ENCODE measurements at places on chromosomes 12 and 14.

- no peak for DNase-seq
Observed at GRCh38 chr14:65916055-65916454, 503.5 kb downstream of the FUT8 start.

- no peak for DNase-seq
Observed at GRCh38 chr12:60230056-60230455, 634.2 kb downstream of the SLC16A7 start.

DNA sequence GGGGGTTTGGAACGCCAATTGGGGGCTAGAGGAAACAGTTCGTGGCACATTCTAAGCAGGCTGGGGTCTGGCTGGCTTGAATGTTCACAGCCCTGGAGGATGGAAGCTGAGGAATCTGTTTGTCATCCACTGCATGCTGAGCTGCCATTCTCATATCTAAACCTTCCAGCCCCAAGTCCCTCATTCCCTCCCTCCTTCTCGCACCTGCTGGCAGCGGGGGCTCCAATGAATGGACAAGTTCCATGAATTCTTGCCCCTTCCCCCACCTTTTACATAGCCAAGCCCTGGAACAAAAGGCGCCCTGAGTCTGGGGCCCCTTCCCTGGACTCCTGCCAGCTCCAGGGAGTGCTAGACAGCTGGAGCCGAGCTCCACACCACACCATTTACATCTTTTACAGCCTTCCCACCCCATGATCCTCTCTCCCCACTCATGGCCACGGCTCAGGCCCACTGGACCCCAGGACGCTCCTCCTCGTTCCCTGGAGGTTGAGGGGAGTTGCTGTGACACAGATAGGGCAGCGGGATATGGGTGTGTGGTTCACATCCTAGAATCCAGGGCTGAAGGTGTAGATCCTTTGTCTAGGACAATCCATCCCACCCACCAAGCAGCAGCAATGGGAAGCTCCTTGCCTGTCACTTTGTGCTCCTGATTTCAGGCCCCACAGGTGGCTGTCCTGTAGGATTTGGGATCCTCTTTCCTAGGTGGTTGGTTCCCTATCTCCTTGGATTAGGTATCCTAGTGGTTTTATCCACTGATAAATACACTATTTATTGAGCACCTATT is 21.7 kb upstream of the VRTN start:
- DNase-seq = no peak

DNA sequence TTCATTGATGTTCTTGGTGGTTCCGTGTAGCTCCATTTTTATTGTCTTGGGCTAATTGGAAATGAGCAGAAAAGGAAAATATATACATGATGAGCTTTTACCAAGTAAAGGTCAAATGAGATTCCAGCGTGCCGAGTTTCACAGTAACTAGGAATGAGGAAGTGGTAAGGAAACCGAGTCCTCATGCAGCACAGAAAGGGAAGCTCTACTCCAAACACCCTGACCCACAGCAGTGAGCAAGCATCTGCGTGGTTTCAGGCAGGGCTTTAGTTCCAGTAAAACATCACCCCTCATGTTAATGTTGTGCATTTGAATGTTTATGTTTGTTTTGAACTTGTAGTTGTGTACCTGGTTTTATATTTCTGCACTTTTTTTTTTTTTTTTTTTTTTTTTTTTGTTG is 208.0 kb downstream of the SLC41A2 start:
- no peak for DNase-seq

DNA sequence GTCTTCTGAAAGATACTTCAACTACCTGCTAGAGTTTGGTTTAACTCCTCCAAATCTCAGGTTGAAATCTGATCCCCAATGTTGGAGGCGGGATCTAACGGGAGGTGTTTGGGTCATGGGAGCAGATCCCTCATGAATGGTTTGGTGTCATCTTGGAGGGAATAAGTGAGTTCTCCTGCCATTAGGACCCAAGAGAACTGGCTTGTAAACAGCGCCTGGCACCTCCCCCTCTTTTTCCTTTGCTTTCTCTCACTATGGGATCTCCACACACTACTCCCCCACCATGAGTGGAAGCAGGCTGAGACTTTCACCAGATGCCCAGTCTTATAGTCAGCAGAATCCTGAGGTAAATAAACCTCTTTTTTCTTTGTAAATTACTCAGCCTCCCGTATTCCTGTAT is 2.5 kb downstream of the CNIH1 start:
- DNase-seq = no peak

- no peak for DNase-seq
Observed at GRCh38 chr14:39376667-39377403, 55.4 kb downstream of the FBXO33 start.

DNA sequence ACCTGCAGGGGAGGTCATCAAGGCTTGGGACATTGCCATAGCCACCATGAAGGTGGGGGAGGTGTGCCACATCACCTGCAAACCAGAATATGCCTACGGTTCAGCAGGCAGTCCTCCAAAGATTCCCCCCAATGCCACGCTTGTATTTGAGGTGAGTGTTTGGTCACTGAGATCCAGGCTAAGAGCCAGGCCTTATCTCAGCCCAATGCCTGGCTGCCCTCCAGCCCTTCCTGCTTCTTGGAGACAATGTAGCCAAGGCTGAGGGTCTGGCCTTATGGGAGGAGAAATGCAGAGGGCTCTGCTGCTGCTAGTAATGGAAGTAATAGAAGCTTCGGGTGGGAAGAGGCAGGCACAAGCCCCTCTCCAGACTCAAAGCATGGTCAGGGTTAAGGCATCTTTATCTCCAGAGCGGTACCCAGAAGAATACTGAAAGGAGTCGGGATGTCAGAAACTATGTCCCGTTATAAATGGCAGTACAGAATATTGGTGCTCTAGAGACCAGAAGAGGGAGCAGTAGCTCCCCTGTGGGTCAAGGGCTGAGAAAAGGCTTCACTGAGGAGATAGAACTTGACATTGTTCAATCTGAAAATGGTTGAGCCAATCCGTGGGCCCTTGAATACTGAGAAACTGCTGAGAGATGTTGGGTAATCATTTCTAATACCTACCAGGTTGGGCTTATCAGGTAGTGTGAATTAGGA is 3.1 kb downstream of the FKBP4 start:
- DNase-seq = no peak

- DNase-seq = no peak
Observed at GRCh38 chr14:100079726-100080005, 14.4 kb downstream of the EVL start.

- DNase-seq = no peak
Observed at GRCh38 chr12:18700271-18700670, 37.5 kb downstream of the PLCZ1 start.

DNA sequence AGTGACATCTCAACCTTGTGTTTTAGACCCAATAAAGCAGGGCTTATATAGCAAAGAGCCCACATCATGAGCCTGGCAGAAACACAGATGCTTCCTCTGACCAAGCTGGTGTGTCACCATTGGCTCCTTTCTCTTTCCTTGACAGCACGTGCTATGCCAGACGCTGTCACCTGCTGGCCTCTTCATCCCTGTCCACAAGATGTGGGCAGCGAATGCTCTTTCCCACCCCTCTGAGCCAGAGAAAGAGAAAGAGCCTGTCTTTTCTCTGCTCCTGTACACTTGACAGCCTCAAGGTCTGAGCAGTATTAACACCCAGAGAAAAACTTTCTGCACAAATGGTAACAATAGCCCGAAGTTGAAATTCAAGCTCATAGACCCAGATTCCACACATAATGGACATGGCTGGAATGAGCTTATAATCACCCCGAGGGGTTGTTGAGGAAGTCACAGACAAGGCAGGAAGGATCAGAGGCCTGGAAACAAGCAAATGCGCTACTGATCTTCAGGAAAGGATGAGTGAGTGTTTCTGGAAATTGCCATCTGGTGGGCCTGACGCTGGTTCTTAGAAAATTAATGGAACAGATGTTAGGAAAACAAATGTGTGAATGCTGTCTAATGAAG is 8.9 kb downstream of the TGFB3 start:
- DNase-seq = no peak

GRCh38 chr12:1500095-1500801 is 94.1 kb downstream of the FBXL14 start:
- DNase-seq = no peak

- DNase-seq = no peak
Observed at GRCh38 chr14:68380329-68380741, 412.5 kb downstream of the ZFP36L1 start.

DNA sequence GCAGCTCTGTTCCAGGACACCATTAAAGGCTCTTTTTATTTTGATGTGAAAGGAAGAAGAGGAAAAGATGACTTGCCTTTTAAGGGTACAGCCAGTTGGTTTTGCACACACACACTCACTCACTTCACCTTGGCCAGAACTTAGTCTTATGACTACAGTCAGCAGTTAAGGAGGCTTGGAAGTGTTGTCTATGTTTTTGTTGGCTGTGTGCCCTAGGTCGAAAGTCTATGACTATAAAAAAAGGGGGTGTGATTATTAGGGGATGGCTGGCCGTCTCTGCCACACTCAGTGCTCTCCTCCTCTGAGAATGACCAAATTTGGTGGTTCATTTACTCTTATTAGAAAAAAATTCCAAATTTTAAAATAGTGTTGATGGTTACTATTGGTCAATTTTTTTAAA is 139.5 kb upstream of the OTX2 start:
- DNase-seq = no peak

DNA sequence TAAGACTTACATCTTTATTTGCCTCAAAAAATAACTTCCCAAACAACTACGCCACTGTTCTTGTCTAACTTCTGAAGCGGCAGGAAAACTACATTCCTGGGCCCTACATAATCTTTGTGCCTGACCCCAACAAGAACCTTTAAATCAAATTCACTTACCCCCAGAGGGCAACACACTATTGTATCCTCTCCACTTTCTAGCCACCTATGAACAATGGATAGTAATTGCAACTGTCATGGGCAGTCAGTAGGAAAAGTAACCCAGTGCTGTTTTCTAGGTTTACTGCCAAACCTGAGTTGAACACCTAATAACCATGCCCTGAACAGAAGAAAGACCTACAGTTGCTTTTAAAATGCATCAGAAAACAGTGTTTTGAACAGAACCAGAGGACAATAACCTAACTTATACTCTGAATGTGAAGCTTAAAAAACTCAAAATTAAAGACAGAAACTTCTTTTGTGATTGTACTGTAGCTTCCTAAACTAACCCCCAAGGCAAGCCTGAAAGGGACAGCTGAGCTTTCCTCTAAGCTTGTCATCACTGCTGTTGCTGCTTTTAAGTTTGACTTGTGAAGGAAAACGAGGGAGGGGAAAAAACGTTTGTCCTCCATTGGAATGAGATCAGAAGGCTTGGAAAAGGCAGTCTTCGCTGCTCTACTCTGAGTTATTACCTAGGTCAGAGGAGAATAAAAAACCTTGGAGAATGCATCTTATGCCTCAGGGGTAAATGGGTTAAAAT is 195.7 kb downstream of the SOX5 start:
- no peak for DNase-seq

DNA sequence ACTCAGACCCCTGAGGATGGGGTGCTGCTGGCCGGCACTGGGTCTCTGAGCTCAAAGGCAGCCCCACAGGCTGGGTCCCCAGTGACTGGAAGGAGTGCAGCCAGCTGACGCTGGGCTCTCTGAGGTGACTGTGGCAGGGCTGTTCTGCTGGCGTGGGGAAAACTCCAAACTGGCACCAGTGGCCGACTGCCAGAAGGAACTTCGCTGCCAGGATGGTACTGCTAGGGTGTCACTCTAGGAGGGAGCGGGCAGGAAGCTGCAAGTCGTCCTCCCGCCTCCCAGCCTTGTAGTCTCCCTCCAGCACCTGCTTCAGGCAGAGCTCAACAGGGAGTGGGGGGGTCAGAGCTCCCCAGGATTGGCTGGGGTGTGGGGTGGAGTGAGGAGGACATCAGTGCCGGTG is 41.3 kb downstream of the CDC42BPB start:
- DNase-seq = no peak

DNA sequence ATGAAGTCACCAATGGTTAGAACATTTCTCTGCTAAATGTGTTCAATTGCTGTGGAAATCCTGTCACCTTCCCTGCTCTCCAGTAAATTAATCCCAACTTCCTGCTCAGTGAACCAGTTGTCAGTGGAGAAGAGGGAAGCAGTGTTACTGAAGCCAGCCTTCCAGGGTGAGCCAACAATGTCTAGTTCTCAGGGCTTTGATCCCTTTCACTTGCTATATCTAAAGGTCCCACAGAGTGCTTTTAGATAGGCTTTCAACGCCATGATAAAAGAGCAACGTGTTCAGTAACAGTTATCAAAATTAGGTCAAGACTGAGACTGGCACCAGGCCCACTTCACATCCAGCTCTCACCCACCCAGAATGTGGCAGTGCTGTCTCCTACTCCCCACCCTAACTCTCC is 139.7 kb downstream of the KCNH5 start:
- DNase-seq = no peak

DNA sequence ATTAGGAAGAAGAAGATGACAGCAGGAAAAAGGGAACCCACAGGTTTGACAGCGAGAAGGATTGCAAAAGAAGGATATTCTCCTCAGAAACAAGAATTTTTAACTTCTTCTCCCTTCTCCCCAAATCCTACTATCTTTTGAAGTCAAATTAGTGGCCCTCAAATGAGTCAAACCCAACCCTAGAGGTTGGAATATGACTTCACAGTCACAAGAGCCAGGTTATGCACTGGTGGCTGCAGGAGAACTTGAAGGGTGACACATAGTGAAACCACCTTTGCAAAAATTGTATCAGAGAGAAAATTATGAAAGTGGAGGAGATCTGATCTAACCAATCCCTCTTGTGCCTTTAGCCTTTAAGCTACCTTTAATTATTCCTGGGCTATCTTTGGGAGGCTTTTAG is 386.2 kb upstream of the CCDC196 start:
- no peak for DNase-seq

- DNase-seq = no peak
Observed at GRCh38 chr12:112671564-112671963, 120.0 kb upstream of the RPH3A start.

DNA sequence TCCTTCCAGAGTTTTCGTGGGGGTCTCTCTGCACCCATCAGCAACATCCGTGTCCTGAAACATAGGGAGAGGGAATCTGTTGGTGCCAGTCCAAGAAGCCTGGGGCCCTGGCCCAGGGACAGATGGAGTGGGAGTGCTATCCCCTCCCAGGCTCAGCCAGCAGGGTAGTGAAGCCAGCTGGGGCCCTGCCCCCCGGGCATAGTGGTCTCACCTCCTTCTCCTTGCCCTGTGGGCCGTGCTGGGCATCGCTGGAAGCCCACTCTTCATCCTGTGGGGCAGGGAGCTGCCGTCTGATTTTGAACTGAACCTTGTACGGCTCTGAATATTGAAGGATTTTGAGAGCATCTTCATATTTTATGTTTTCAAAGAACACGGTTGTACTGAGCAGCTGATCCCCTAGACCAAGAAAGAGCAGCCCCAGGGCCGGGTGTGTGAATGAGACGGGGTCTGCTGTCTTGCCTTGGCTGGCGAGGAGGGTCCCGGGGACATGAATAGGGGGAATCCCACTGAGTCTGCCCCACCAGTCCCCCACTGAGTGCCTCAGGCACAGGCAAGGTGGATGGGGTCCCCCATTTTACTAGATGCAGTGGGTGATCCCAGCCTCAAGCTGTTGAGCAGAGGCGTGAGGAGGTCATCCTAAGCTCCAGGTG is 23.3 kb downstream of the AHNAK2 start:
- DNase-seq = no peak

DNA sequence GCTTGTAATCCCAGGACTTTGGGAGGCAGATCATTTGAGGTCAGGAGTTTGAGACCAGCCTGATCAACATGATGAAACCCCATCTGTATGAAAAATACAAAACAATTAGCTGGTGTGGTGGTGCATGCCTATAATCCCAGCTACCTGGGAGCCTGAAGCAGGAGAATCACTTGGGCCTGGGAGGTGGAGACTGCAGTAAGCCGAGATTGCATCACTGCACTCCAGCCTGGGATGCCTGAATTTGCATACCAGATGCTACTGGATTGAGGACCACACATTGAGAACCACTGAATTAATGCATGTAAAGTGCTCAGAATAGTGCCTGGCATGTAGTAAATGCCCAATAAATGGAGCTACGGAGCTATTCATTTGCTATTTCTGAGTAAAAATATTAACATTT is 14.9 kb upstream of the MYH7 start:
- DNase-seq = no peak

Data from stimulated activated CD4-positive, alpha-beta T cell treated with anti-CD3 and anti-CD28 coated beads, Interleukin-4, amount 100 ng/mL, for 48 hours (primary cell).